ENCODE measurements at places on chromosomes 1 and 21.

DNA sequence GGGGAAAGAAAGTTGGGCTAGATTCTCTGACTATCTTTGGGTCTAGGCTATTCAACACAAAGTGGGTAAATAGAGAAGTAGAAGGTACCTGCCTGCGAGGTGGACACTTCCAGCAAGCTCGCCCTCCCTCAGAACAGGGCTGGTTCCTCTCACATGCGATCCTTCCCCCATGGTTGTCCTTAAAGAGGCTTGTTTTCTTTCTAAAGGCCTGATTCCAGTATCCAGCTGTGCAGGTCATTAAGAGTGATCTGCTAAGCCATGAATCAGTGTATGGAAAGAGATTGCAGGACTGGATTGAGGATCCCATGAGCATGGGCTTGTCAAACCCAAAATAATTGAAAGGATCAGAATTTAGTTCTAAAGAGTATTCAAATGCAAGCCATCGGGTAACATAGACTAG lies 189.0 kb downstream of the URB2 start:
- ATAC-seq: no peak

GRCh38 chr1:110672001-110672752 lies 2.6 kb downstream of the KCNA3 start:
- ATAC-seq: peak; percentile 46

GRCh38 chr1:223308136-223308535 lies 55.8 kb downstream of the SUSD4 start:
- no peak for ATAC-seq

GRCh38 chr1:50634251-50634650 lies 211.0 kb upstream of the DMRTA2 start:
- no peak for ATAC-seq

GRCh38 chr1:221834698-221835513 lies 93.0 kb upstream of the DUSP10 start:
- no peak for ATAC-seq

DNA sequence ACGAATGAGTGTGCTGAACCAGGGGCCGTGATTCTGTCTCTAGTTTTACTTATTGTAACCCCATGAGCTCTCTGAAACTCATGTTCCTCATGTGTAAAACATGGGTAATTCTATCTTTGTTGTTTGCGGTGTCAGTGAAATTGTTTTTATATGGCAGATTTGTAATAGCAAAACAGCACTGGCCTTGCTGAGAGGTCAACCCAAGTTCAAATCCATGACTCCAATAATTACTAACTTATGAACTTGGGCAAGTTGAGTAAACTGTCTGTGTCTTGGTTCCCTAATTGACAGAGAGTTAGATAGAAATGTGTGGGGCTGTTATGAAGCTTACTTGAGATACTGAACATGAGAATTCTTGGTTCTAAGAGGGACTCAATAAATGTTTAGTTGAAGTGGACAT lies 17.8 kb downstream of the C1orf116 start:
- no peak for ATAC-seq

DNA sequence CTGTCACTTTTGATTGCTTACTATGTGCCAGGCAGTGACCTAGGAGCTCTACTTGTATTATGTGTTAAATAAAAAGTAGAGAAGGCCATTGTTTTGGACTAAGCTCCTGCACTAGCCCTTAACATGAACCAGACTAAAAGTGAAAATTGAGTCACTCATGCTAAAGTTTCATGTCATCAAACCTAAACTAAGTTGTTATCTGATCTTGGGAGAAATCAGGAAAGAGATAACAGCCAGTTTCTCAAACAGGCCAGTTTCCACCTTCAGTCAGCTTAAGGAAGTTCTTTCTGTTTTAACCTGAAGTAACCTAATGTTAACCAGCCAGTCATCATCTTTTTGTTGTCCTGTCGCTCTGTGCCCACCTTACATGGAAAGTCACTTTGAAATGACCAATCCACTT lies 102.1 kb upstream of the MARK1 start:
- no peak for ATAC-seq

DNA sequence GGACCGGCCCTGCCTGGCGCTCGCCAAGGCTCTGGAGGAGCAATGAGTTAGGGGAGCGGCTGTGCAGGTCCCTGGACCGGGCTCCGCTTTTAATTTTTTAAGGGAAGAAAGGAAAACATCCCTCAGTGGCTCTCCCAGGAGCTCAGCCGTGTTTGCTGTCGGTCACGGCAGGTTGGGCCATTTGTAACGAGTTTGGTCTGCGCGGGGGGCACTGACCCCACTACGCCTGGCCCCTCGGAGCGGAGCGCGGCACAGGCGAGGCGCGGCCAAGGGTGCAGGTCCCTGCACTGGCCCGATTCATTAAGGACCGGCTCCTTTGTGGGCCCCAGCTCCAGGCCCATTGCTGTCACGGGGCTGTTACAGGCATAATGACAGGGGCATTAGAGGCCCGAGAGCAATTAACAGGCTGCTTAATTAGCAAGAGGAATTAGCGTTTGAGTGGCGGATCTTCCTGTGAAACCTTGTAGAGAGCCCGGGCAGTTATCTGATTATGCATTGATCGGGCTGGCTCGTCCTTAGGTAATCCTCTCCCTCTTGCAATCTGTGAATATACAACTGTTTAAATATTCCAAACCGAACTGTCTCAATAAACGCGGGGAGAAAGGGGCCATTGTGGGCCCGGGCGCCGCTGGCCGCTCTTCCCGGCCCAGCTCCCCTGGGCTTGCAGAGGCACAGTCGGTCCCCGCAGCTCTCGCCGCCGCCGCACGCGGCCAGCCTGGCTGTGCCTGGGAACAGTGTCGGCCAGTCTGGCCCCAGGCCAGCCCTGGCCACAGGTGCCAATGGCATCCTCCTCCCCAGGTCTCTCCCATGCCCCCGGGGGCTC lies 56.8 kb downstream of the PRDM16 start:
- ATAC-seq: peak; percentile 19

DNA sequence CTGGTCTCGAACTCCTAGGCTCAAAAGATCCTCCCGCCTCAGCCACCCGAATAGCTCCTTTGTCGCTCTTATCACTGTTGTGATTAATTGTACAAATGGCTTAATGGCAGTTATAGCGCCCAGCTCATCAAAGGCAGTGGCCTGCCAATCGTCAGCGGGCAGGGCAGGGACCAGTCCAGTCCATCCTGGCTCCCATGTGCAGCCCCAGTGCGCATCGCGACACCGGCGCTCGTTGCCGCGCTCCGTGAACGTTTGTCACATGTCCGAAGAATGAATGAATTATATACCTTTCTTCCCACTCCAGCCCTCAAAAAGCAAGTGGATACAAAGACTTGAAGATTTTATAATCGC lies 18.4 kb downstream of the MTX1 start:
- ATAC-seq: peak; percentile 50

DNA sequence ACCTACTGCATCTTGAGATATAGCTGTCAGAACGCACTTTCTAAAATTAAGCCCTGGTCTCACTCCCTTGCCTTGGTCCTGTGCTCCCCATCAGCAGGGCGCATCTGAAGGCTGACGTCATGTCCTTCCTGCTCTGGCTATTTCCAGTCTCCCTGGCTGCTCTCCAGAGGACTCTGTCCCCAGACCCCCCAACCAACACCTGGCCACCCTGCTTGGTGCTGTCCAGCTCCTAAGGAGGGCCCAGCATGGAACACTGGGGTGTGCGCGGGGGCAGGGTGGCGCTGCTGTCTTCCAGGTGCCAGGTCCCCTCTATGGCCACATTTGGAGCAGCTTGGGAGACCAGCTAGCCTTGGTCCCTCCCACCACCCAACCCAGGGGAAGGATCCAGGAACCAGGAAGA lies 8.3 kb downstream of the TNNT2 start:
- ATAC-seq: no peak

GRCh38 chr1:47664356-47664755 lies 226.5 kb downstream of the FOXD2 start:
- ATAC-seq: no peak

- ATAC-seq: no peak
Measured at GRCh38 chr1:18764362-18764761, 95.1 kb downstream of the TAS1R2 start.

DNA sequence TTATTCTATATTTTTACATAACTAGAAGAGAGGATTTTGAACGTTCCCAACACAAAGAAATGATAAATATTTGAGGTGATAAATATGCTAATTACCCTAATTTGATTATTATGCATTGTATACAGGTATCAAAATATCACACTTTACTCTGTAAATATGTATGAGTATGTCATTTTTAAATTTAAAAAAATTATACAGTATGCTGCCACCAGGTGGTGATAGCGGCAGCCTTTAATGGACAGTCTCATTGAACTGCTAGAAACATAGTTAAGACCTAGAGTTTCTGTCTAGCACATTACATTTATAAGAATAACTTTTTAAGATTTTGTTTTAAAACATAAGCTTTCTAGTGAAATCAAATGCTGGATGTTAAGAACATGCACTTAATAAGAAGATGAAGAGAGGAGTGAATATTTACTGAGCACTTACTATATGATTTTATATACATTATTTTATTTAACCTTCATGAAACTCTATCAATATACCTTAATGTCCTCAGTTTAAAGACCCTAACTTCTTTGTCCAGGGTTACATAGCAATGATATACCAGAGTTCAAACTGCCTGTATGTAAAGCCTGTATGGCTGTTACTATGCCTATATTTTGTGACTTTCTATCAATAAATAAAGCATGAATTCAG lies 207.1 kb downstream of the NUF2 start:
- no peak for ATAC-seq

- no peak for ATAC-seq
Measured at GRCh38 chr1:36176106-36176949, 20.4 kb downstream of the MAP7D1 start.

DNA sequence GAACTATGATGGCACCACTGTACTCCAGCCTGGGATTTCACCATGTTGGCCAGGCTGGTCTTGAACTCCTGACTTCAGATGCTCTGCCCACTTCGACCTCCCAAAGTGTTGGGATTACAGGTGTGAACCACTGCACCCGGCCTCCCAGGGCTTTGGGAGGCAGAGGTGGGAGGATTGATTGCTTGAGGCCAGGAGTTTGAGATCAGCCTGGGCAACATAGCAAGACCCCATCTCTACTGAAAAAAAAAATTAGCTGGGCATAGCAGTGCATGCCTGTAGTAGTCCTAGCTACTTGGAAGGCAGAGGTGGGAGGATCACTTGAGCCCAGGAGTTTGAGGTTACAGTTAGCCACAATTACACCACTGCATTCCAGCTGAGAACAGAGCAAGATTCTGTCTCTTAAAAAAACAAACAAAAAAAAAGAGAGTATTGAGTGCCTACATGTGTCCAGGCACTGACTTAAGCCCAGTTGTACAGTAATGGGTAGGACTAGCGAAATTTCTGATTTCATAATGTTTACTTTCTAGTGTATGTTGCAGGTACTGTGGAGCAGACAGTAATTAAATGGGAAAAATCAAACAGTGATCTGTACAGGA lies 4.2 kb downstream of the MANEAL start:
- no peak for ATAC-seq

GRCh38 chr1:94027721-94028515 lies 93.0 kb downstream of the ABCA4 start:
- ATAC-seq: no peak

DNA sequence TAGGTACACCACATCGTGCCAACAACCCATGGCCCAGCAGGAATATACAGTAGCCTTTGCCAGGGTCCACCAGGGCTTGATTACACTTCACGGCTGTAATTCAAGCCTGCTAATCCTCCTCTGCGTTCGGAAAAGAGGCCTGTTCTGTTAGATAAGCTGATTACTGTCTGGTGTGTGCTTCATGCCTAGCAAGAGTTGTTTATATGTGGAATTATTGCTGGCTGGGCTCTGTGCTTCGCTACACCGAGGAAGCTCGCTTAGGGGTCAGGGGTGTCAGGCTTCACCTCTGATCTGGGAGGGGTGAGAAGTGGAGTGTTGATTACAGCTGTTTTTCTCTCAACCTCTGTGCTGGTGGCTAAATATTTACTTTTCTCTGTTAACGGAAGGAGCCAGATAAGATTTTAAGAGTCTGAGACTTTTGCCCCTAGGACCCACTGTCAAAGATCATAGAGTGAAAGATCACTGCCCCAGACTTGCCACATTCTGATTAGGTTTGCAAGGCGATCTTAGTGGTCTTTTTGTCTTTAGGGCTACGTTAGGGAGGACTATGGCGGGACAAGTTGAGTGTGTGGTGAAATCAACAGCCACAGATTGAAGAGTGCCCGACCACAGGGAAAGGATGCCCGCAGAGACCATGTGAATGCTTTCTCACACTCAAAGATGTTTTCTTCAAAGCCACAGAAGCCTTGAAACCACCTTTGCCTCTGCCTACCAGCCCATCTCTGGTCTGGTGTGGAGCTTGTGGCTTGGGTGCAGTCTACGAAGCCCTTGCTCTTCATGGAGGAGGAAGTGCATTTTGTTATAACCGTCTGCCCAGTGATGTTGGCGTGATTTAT lies 216.1 kb downstream of the PBX1 start:
- ATAC-seq: no peak

DNA sequence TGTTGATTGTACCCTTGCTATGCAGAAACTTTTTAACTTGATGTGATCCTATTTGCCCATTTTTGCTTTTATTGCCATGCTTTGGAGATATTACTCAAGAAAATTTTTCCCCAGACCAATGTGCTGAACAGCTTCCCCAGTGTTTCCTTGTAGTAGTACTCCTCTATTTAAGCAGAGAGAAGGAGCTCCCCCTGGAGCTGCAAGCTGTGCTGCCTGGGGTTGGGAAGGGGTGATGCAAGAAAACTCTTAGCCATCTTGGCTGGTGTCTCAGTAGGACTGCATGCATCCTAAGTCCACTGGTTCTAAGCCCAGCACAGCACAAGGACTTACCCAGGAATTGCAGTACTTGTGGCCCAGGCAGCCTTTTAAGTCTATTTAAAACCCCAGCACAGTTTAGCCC lies 121.6 kb downstream of the NTMT2 start:
- ATAC-seq: no peak

GRCh38 chr1:90411185-90411584 lies 305.9 kb downstream of the BARHL2 start:
- no peak for ATAC-seq

- no peak for ATAC-seq
Measured at GRCh38 chr21:25911730-25912401, 177.1 kb downstream of the GABPA start.

DNA sequence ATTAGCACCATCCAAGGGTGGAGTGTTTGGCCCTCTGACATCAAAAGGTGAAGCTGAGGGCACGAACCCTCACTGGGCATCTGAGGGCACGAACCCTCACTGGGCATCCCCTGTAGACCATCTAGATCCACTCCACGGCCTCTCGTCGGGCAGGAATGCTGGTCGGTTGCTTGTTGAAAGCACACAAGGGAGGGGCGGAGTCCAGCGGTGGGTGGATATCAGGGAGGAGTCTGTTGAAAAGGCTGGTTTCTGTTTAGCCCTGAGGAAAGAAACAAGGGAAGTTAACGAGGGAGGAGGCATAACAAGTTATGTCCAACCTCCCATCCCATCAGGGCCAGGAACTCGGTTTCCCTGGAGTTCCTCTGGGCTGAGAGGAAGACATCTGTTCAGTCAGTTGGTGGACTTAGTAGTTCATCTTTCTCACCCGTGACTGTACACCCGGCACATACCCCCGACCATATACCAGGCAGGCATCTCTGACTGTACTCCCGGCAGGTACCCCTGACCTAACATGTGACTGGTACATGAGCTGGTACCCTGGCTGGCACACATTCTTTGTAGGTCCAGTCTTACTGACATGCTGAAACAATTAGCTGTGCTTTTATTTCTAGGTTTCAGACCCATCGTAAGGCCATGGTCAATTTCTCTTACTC lies 32.1 kb upstream of the PDE9A start:
- no peak for ATAC-seq
